Kidney glomerular epithelial cell (primary cell): ENCODE measurements at places on chromosomes 4 and X.
A peak's percentile ranks its signal among the peaks of the same experiment; 100 is the strongest.

DNA sequence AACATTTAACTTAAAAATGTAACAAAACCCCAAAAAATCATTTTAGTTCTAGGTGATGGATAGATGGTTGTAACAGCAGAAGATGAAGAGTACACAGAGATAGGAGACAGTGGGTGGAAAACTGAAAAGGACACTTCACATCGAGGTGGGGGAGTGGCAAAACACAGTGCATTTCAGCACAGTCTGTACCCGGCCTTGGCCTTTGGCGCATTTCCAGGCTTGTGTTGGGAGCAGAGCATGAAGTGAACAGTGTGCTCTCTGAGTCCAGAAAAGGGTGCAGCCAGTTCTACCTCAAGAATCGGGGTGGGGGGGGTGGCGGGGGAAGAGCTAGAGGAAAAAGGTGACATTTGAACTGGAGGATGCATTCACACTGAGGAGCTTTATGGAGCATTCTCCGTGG lies 4.3 kb downstream of the TSPYL2 start:
- no peak for DNase-seq

- peak; percentile 5 for DNase-seq
Observed at GRCh38 chr4:58807843-58808615, 1697.8 kb upstream of the IGFBP7 start.

DNA sequence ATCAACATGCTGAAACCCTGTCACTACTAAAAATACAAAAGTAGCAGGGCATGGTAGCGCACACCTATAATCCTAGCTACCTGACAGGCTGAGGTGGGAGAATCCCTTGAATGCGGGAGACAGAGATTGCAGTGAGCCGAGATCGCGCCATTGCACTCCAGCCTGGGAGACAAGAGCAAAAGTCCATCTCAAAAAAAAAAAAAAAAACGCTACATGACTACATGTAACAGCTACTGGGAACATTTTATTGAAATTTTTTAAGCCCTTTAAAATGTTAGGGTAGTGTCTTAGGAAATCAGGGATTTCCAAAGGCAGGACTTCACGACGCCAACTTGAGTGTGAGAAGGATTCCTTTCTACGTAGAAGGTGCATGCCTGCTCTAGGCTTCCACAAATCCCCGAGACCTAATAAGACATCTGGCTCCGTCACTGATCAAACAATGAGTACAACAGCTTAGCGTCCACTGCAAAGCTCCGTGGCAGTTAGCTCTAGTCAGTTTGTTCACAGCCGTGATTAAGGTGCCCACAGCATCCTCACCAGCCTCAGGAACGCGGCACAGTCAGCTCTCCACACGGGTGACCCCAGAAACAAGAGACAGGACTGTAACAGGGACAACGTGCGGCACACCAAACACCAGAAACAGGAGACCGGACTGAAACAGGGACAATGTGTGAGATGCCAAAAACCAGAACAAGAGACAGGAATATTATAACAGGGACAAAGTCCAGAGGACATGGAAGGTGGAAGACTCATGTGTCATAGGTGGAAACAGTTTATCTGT lies 33.7 kb downstream of the DHRSX start:
- DNase-seq = no peak

GRCh38 chrX:3791449-3791848 lies 78.0 kb upstream of the PRKX start:
- DNase-seq = no peak

DNA sequence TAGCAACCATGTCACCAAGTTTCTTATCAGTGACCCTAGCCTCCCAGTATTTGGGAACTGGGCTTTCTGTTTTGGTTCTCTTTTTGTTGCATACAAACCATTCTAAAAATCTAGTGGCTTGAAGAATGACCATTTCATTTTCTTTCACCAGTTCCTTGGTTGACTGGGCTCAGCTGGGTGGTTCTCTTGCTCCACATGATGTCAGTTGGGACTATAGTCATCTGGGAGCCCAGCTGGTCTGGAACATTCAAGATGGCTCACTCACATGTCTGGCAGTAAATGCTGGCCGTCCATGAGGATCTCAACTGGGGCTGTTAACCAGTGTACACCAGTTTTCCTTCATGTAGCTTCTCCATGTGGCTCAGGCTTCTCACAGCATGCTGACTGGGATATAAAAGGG lies 27.6 kb upstream of the MBTPS2 start:
- DNase-seq = no peak

GRCh38 chrX:139554376-139554775 lies 23.8 kb downstream of the F9 start:
- no peak for DNase-seq

GRCh38 chr4:101871962-101872676 lies 81.6 kb downstream of the BANK1 start:
- DNase-seq = no peak

- DNase-seq = no peak
Observed at GRCh38 chr4:143512978-143513313, 556 bp upstream of the SMARCA5 start.

DNA sequence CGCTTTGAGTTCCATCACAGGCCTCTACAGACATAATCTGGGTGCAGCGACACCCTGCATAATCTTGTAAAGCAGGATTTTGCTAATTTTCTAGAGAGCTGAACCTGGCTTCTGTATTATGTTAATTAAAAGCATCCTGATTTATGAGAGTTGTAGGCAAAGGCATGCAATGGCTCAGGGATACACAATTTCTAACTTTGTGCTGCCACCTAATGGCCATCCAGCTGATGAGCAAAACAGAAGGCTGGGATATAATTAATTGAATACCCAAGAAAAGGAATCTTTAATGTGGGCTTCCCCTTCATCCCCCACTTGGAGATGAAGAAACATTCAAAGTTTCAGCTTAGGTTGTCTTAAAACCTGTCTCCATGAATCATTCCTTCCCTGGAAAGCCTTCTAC lies 78.1 kb downstream of the BMP15 start:
- peak; percentile 17 for DNase-seq

DNA sequence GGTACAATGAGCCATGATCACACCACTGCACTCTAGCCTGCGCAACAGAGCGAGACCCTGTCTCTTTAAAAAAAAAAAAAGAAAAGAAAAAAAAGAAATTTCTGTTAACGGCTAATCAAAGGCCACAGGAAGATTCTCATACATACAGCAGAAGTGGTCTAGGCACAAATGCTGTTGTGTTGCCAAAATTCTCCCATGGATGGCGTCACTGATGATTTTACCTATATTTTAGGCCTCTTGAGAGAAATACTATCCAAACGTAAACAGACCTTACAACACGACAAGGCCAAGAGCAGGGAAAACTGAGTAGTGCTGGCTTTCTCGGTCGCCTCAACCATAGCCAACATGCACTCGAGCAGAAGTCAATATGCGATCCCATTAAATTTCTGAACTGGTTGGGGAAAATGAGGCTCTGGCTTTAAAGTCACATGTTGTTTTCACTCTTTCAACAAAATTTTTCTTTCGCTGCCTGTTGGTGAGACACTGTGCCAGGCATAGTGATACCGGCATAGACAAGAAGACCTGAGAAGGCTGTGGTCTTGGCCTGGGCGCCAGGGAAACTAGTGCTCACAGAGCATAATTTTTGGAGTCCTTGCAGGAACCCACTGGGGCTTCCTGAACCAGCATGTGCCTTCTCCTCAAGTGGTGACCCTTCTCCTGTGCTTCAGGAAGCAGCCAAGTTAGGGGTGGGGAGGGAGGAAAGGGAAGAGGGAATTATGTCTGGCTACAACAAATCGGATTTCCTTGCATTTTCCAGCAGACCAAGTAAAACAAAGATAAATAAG lies 20.6 kb downstream of the SH3KBP1 start:
- DNase-seq = no peak

GRCh38 chr4:5979981-5980380 lies 38.2 kb downstream of the C4orf50 start:
- no peak for DNase-seq

- DNase-seq = no peak
Observed at GRCh38 chrX:103776546-103776945, at the start of gene PLP1. TSS of gene PLP1 (plus strand) at chrX:103776840. CDS start at chrX:103776996, 156 bp downstream.

DNA sequence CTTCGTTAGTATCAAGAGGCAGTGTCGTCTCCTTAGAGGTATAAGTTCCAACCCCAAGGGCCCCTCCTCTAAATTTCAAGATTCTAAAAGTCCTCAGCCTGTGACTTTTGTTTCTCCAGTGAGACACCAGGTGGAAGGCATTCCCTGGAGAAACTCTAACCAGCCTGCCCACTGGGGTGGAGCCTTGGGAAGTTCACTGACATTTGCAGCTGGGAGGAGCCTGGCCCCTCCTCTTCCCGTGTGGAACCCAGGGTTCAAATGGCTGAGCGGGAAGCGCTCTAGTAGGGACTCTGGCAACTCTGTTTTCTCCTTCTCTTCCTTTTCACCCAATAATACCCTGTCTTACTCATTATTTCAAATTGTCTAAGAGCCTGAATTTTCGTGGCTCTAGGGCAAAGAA lies 325.0 kb downstream of the TLL1 start:
- DNase-seq = no peak

DNA sequence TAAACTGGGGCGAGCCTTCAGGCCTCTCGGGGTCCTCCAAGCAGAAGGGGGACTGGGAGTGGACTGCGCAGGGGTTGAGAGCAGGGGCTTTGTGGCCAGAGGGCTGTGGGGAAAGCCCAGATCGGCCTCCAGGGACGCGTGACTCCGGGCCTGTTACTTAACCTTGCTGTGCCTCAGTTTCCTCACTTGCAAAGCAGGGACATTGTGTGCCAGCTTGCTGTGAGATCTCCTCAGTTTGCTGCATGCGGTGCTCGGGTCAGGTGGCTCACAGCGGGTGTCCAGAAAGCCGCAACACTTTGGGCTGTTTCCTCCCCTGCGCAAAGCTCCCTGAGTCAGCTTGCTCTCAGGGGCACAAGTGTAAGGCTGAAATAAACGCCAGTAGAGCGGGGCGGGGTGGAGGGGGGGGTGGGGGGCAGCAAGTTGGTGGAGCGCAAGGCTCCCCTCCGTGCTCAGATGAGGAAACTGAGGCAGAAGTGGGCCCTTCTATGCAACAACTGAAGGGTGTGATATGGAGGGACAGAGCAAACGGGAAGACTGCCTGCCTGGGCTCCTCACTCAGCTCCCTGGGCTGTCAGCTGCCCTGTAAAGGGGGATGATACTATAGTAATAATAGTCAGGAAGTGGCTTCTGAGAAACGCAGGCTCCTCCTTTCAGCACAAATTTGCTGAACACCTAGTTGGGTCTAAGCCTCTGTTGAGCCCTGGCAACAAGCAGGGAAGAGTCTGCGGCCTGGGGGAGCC lies 101.0 kb downstream of the HMX1 start:
- DNase-seq = no peak

DNA sequence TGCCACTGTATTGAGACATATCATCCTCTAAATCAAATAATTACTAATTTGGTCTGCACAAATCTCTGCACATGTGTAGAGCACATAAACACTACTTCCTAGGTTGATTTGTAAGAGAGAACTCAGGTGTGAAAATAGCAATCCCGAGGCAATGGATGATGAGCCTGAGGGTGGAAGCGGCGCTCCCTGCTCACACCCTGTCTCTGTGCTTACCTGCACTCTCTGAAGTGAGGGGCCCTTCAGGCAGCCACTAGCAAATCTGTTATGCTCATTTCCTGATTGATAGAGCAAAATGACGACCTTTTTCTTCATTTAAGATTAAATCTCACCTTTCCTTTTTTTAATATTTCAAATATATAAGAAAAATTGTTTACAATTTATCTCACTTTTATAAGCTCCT lies 1995.7 kb upstream of the AGA start:
- DNase-seq = no peak

DNA sequence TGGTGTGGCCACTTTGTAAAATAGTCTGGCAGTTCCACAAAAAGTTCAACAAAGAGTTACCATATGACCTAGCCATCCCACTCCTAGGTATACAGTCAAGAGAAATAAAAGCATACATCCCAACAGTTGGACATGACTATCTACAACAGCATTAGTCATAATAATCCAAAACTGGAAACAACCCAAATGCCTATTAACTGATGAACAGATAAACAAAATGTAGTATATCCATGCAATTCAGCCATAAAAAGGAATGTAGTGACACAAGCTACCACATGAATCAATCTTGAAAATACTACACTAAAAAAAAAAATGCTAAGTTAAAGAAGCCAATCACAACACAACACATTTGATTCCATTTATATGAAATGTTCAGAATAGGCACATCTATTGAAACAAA lies 16.1 kb downstream of the MED14 start:
- DNase-seq = no peak

- DNase-seq = peak; percentile 0
Observed at GRCh38 chr4:4334798-4335520, 44.9 kb downstream of the ZBTB49 start.

GRCh38 chr4:124322234-124323065 lies 390.1 kb downstream of the ANKRD50 start:
- peak; percentile 26 for DNase-seq

- no peak for DNase-seq
Observed at GRCh38 chrX:139795196-139795595, 87.2 kb upstream of the MCF2 start.

DNA sequence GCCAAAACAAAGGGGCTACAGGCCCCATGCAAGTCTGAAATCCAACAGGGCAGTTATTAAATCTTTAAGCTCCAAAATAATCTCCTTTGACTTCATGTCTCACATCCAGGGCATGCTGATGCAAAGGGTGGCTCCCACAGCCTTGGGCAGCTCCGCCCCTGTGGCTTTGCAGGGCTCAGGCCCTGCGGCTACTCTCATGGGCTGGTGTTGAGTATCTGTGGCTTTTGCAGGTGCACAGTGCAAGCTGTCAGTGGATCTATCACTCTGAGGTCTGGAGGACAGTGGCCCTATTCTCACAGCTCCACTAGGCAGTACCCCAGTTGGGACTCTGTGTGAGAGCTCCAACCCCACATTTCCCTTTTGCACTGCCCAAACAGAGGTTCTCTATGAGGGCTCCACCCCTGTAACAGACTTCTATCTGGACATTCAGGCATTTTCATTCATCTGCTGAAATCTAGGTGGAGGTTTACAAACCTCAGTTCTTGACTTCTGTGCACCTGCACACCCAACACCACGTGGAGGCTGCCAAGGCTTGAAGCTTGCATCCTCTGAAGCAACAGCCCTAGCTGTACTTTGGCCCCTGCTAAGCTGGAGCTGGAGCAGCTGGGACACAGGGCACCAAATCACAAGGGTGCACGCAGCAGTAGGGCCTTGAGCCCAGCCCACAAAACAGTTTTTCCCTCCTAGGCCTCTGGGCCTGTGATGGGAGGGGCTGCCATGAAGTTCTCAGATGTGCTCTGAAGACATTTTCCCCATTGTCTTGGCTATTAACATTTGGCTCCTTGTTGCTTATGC lies 154.8 kb upstream of the PDE5A start:
- DNase-seq = no peak

DNA sequence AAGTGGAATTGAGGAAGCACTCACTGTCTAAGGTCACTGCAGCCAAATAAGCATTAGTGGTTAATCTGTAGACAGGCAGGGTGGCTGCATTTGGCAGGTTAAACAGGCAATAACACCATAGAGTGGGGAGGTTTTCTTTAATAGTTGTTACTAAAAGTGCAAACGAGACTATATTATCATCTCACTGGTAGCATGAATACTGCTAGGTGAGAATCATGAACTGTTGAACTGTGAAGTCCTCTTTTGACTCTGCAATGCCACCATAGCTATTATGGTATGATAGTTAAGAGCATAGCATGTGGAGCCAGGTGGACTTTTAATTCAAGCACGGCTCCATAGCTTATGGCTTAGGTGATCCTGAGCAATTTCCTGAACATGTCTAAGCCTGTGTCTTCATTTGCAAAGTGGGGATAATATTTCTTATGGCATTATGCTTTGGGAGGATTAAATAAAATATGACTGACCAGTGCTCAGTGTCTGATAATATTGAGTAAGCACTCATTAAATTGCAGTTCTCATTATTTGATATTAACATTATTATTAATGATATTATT lies 235.6 kb upstream of the HHIP start:
- no peak for DNase-seq

GRCh38 chr4:106429885-106430284 lies 61.3 kb upstream of the GIMD1 start:
- DNase-seq = no peak

GRCh38 chr4:106312997-106313522 lies 2.9 kb downstream of the TBCK start:
- no peak for DNase-seq
